Parietal lobe (tissue), 2 donors: ENCODE measurements at places on chromosomes 7 and 10. TPM values are rescaled to one million over a fixed set of nuclear protein-coding genes. Genes with fewer than 3 reads are reported as not detected.

The MSMB gene
- not detected for total RNA-seq

The NEUROG3 gene
- total RNA-seq: not detected

The HYAL4 gene
- total RNA-seq: not detected

The EXOC6 gene
- total RNA-seq: 76.1 TPM

The R3HCC1L gene
- total RNA-seq: 21.0 TPM

The MAGI2 gene
- 297 TPM for total RNA-seq
